SJSA1 (cell line): ENCODE measurements at places on chromosomes 2 and 18. TPM values are rescaled to one million over a fixed set of nuclear protein-coding genes. Genes with fewer than 3 reads are reported as not detected.
A peak's percentile ranks its signal among the peaks of the same experiment; 100 is the strongest.

Gene OXER1
- not detected in 2 replicates for total RNA-seq

Gene SULT1C4
- total RNA-seq: 0.25 and 1.7 TPM in 2 replicates

Gene ARL4C
- 6.3 and 14.5 TPM in 2 replicates for total RNA-seq

Gene SULT1C2
- total RNA-seq: not detected in 2 replicates

Gene SGO2
- total RNA-seq: 16.4 and 22.9 TPM in 2 replicates

- no peak for DNase-seq
These were observed 17.5 kb downstream of the FTCDNL1 start for GRCh38 chr2:199833525-199833924.

DNA sequence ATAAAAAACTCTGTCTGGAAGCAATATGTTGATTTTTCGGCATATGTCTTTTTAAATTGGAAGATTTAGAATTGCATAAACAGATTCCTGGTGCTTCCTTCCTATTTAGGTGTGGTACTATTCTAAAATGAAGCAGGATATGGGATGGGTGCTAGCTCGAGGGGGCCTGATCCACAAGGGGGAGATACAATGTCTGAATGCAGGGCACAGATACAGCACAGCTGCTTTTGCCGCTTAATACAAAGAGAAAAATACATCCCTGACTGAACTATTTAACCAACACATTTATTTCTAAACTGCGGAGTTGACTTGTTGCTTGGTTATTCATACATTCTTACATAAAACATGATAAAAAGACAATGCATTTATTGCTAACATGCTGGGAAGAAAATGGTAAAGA, 169.1 kb downstream of the TMEFF2 start:
- no peak for DNase-seq

DNA sequence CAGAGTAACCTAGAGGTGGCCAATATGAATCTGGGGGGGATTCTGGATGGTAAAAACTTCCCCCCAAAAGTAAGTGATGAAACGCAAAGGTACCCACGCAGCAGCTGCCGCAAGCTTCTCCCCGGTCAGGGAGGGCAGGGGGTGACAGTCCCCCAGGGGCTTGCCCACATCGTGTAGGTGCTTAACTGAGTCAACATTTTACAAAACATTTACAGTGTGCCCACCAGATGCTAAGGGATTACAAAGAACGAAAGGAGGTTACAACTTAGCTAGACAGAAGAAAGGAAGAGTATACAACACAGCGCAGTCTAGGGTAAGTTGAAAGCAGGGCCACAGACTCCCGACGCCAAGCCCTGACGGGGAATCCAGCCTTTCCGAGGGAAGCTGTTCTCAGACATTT, 45.6 kb downstream of the LPIN2 start:
- no peak for DNase-seq

GRCh38 chr2:226905718-226906117, 69.9 kb downstream of the RHBDD1 start:
- DNase-seq: no peak

DNA sequence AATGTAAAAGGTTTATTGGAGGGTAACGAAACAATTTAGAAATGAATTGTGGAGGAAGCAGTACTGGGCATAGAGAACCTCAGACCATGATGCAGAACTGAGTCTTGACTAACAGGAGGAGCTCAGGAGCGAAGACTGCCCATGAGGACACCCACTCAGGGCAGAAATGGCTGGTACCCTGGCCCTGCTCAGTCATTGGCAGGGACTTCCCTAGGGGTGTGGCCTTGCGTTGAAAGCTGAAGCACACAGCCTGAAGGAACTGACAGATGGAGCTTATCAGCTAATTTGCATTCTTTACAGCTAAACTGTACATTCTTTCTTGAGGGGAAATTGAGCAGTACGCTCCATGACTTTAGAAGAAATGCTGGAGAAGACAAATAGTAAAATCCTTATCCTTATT, 57.1 kb downstream of the PDK1 start:
- DNase-seq: no peak

DNA sequence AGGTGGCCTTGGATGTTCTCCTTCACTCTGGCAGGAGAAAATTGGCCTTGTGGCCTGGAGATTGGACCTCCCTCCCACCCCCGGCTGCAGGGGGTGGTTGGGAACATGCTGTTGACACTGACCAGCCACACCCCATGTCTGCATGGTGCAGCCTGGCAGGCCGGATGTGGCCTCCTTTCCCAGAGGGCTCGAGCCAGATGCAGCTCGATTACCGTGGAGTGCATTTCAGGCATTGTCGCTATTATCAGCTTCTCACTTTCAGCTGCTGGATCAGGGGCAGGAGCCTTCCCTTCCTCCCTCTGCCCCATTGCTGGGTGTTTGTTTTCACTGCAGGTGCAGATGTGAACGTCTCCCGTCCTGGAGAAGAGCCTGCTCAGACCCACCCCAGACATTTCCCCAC, 211.0 kb upstream of the SIX2 start:
- DNase-seq: no peak

DNA sequence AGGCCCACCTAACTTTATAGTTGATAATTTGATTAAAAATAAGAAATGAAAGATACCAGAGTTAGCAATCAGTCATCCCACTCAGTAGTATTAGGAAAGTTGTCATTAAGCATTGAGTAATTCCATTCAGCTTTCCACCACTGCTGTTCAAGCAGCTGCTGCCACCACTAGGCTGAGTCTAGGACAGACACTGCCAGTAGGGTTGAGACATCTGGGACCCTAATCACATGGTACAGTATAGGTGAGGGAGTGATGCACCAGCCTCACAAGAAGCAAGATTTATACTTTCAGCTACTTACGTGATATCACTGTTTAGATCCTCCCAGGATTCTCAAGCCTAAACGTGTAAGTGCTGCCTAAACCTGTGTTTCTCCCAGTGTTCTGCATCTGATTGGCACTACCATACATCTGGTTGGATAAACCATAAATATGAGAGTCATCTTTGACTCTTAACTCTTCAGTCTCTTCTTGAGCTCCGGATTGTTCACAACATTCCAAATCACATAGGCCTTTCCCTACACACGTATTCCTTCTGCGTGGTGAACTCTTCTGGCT, 3.2 kb downstream of the UBXN4 start:
- peak; percentile 33 for DNase-seq

- DNase-seq: no peak
These were observed 44.1 kb upstream of the EPAS1 start for GRCh38 chr2:46252891-46253659.
